ENCODE measurements at places on chromosomes 1 and 21.

- no peak for DNase-seq
These were observed 10.3 kb downstream of the POFUT2 start for GRCh38 chr21:45277101-45278045.

GRCh38 chr1:161082483-161082882 lies 6.9 kb downstream of the NECTIN4 start:
- DNase-seq: no peak

DNA sequence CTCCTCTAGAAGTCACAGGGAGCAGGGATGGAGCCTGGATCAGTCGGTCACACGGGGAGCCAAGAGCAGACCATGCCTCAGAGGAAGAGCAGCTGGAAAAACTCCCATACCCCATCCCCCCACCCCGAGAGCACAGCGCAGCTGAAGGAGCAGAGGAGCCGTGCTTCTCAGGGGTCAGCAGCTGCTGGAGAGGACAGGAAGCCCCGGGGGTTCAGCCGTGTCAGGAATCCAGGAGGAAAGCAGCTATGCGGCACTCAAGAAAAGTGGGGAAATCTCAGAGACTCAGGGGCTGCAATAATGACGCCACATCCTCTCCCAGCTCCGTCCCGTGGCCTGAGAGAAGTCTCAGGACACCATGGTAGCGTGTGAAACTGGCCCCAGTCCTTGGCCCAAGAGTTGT lies 102.3 kb downstream of the NPHP4 start:
- DNase-seq: no peak

- DNase-seq: no peak
These were observed 43.1 kb upstream of the ETV3 start for GRCh38 chr1:157181258-157181657.

DNA sequence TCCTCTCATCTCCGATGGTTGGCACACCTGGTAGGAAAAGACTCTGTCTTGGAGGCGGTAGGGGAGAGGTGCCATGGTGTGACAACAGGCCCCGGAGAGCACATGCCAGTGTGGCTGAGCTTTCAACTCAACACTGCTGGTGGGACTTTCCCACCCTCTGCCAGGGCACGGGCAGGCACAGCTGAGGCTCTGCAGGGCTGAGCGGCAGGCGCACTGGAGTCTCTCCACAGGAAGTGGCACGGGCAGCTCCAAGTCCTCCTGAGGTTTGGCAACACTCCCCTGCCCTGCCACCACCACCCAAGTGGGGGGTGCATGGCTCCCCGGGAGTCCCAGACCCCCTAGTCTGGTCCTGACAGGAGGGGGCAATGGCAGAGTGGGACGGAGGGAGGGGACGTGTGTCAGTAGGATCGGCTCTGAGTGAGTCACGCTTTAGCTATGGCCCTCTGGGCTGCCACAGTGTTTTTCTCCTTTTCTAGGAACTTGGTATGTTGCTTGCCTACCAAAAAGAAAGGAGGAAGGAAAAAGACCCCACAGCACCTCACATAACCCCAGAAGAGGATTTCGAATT lies 27.3 kb upstream of the EVA1B start:
- DNase-seq: peak; percentile 91

DNA sequence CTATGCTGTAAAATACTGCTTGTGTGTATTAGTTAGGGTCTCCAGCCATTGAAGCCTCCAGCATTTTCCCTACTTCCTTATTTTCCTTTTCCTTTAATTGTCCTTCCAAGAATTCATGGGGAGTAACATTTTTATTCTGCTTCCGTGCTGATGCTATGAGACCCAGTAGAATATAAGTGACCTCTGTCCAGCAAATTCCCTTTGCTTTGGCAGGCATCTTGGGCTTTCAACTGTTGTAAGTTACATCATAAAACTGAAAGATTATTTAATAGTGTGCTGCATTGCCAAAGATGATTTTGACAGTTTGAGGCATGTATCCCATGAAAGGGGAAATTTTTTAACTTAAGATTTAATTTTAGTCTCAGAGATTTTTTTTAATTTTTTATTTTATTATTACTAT lies 48.1 kb upstream of the B3GALT2 start:
- no peak for DNase-seq

- DNase-seq: no peak
These were observed 630 bp downstream of the HPCA start for GRCh38 chr1:32886828-32887414.

DNA sequence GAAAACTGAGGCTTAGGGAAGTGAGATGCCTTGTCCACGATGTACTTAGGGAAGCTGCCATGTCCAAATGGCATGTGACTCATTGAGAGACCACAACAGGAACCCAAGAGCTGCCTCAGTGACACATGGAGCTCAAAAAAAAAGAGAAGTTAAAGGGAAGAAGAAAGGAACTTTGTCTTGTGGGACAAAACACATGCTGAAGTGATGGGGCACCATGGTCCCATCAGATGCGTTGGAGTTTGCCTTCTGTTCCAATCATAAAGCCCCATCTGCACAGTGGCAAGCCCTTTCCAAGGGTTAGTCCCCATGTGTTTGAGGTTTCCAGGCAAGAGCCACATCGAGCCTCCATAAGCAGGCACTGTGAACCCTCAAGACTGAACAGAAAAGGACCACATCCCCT lies 8.0 kb downstream of the MED8 start:
- DNase-seq: no peak

DNA sequence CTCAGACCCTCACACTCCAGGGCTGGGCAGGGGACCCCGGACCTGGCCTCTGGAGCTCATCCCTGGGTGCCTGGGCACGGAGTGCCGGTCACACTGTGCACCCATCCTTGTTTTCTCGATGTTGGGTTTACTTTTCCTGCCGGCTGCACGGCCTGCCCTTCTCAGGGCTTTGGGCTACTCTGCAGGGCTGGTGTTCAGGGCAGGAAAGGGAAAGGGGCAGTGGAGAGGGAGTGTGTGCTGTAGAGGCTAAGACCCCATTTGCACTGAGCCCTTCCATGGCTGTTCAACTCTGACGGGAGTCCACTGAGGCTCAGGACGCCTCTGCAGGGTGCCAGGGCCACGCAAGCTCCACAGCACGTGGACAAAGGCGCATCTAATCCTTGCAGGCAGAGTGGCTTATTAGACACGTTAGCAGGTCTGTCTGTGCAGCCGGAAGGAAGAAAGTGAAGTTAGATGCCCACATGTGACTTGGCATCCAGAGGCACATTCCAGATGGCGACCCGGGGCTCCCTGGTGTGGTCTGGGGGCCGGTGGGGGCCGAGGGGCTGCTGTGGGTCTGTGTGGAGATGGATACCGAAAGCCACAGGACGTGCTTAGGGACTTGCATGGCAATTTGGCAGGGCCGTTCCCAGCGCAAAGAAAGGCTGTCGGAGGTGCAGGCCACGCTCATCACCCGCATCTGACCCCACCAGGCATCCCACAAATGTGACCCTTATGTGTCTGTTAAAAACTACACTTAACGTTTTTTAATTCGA lies 33.6 kb downstream of the COL18A1 start:
- no peak for DNase-seq

GRCh38 chr1:212664409-212665199 lies 35.0 kb downstream of the BATF3 start:
- DNase-seq: no peak

GRCh38 chr1:116951200-116951935 lies 41.7 kb downstream of the PTGFRN start:
- DNase-seq: peak; percentile 63

DNA sequence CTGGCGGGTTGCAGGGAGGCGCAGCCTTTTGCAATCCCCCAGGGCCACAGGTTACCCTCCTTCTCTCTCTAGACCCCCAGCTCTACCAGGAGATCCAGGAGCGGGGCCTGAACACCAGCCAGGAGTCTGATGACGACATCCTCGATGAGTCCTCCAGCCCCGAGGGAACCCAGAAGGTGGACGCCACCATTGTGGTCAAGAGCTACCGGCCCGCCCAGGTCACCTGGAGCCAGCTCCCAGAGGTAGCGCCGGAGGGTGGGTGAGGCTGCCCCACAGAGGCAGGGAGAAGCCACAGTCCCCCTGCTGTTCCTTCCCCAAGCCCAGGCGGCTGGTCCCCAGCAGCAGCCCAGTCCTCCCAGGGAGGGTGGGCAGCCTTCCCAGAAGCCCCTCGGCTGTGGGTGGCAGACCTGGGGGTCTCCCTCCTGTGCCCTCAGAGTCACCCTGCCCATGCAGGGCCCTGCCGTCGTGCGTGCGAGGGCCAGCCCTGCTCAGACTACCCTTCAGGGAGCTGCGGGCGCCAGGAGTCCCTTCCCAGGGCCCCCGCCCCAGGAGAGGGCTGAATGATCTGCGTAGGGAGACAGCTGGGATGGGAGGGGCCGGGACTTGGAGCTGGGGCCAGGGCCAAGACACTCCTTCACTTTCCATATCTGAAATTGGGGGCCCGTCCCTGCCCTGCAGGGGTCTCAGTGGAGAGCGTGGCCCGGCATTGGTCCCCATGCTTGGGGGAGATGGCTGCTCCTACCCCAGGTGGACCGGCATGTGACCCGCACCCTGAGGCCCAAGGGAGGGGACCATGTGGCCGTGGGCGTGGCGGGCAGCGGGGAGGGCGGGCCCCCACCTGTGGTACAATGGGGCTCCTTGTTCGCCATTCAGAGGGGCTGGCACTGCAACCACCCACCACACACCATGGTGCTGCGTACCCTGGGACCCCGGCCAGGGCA lies 12.9 kb downstream of the ARHGEF16 start:
- no peak for DNase-seq

DNA sequence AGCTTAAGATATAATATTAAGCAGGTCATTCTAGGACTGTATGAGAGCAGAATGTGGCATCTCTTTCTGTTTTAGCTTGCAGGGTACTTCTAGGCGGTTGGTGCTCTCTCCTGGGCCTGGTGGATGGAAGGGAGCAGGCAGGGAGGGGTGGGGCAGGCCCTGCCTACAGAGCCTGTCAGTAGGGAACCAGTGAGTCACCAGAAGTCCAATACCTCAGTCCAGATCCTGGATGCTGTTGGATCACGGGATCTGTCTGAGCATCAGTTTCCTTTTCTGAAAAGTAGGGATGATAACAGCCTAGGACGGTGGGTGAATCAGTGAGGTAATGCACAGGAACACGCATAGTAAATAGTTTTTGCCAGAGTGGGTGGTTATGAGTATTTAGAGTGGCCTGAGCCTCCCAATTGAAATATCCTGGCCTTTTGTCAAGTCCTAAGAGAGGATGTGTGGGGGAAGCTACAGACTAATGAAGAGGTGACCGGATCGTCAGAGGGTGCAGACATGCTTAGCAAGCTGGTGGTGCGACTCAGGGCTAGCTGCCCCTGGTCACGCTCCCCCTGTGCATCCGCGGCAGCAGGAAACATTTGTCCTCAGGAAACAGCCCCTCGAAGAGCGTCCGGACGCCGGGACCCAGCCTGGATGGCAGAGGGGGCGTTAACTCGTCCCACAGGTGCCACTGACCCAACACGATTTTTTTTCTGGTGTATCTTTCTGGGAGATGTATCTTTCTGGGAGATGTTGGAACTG lies 23.9 kb downstream of the NAV1 start:
- DNase-seq: peak; percentile 94

GRCh38 chr1:89254658-89255287 lies 17.9 kb downstream of the GBP5 start:
- no peak for DNase-seq

DNA sequence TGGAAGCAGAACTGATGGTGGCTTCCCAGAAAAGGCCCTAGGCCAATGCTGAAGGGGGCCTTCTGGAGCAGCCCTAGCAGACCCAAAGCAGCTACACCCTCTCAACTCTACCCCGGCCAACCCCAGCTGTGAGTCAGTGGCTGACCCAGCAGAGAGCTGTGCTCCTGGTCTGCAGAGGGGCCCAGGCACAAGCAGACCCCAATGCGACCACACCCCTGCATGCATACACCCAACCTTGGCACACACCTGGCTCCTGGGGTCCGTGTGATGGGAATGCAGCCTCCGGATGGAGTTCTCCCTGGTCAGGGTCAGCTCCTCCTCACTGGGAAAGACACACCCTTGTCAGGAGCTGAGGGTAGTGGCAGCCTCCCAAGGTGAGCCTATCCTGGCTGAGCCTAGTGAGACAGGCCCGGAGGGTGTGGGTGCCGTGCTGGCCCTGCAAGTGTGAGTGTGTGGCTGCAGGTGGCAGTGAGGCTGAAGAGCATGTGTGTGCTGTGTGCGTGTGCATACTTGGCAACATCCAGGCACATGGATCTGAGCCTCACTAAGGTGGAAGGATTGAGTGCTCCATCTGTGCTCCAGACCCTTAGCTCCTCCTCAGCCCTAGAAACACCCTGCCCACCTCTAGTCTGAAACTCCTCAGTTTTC lies 3.9 kb upstream of the ARHGAP30 start:
- DNase-seq: no peak

- no peak for DNase-seq
These were observed 59.2 kb upstream of the IVNS1ABP start for GRCh38 chr1:185376288-185376687.

GRCh38 chr1:75671708-75672107 lies 52.8 kb upstream of the ACADM start:
- DNase-seq: no peak

GRCh38 chr1:29333008-29333407 lies 96.7 kb downstream of the PTPRU start:
- no peak for DNase-seq

GRCh38 chr1:25031966-25032667 lies 102.0 kb upstream of the RUNX3 start:
- DNase-seq: peak; percentile 91

DNA sequence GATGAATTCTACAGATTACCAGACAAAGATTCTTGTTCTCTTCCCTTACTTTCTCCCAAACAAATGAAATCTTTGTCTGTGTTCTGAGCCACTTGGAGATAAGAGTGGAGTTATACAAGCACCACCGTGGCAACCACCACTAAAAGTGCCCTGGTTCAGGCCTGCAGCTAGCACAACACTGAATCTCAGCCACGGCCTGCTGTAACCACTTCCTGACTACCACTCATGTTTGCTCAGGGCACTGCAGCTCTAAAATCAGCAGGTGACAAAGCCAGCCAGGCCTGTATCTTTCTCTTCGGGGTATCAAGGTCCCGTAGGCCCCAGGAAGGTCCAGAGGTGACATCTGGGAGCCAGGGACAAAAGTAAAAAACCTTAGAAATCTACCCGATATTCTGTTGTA lies 3.2 kb upstream of the OR2T6 start:
- no peak for DNase-seq

DNA sequence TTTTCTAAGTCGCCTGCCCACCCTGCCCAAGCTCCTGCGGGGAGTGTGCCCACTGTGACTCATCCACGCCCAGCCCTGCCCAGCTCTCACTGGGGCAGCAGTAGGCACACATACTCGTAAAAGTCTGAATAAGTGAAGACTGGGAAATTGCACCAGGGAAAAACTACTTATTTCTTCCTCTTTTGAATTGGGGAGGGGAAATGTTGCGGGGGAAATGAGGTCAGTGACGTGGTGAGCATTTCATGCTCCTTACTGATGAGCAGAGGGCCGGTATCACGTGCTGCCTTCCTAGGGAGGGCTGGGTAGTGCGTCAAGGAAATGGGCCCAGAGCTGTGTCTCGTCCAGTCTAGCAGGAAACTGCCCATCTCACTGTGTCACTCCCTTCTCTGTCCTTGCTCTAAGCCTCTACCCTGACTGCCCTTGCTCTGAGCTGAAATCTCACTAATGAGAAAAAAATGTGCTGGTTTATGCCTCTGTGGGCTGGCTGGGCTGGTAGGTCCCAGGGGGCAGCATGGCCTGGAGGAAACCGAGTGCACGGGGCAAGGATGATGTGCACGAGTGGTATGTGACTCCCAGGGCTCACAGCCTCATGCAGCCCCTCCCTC lies 13.5 kb upstream of the TNFRSF1B start:
- DNase-seq: peak; percentile 79

GRCh38 chr1:64895500-64895899 lies 70.8 kb downstream of the JAK1 start:
- peak; percentile 28 for DNase-seq
